ENCODE measurements at places on chromosomes 11 and 22.

- no peak for DNase-seq
Observed at GRCh38 chr11:61147271-61147670, 14.0 kb downstream of the VPS37C start.

GRCh38 chr11:69489031-69489745 is 7.7 kb downstream of the LINC01488 start:
- no peak for DNase-seq

DNA sequence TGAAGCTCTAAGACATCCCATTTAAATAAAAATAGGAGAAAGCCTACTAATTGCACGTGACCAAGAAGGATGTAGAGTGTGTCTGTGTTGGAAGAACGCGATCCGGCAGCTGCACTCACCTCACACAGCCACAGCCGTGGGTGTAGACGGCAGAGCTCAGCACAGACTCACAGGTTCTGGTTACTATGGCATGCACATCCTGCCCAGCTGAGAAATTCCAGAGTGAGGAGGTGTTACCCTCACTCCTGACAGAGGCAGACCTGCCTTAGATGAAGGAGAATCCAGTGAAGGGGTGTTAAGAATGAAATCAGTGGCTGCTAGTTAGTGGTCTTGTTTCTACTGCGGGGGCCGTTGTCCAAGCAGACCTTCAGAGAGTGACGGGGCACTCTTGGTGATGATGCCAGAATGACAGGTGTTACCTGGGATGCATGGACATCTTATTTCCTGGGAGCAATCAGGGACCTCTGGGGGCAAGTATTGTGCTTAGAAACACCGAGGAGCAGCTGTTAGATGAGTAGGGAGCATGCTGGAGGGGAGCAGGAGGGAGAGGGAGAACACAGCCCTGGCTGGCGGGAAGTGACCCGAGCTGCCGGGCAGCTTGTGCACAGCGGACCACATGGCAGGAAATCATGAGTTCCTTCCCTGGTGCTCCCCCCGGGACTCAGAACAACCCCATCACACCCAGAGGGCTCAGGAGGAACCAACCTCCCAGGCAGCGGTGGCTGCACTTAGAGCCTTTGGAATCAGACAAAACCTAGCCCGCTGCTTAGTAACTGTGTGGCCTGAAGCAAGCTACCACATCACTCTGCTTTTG is 12.3 kb downstream of the KCNJ5 start:
- no peak for DNase-seq

GRCh38 chr11:134736251-134736947 is 324.4 kb upstream of the B3GAT1 start:
- no peak for DNase-seq

GRCh38 chr11:70541176-70541575 is 142.8 kb downstream of the CTTN start:
- DNase-seq, result no peak

DNA sequence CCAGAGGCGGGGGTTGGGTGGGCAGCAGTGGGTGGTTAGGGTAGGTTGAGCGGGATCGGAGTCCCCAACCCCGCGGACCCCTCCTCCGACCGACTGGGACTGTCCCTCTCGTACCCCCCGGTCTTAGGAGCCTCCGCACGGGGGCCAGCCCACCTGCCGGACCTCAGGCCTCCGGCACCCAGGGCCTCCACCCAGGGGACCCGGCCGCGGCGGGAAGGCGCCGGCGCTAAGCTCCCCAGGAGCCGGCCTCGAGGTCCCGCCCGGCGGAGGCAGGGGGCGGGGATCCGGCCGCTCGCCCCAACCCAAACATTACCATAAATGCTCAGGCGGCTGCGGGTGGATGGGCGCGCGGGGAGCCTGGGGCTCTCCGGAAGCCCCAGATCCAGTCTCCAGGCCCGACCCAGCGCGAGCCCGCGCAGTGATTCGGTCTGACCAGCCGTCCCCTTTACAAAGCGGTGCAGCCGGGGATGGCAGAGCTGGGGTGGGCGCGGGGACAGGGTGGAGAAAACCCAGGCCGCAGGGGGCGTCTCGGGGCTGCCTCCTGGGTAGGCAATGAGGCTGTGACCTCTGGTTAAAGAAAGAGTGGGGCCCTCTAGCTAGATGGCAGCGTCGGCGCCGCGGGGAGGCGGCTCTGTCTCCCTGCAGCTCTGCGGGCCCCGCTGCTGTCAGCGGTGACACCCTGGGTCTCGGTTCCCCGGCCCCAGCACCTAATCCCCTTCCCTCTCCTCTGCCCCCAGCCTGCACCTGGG is 4.0 kb upstream of the MCAM start:
- no peak for DNase-seq

- no peak for DNase-seq
Observed at GRCh38 chr22:43001271-43002201, 13.4 kb downstream of the PACSIN2 start.

- DNase-seq, result no peak
Observed at GRCh38 chr22:30874431-30875370, 93.9 kb downstream of the MORC2 start.

DNA sequence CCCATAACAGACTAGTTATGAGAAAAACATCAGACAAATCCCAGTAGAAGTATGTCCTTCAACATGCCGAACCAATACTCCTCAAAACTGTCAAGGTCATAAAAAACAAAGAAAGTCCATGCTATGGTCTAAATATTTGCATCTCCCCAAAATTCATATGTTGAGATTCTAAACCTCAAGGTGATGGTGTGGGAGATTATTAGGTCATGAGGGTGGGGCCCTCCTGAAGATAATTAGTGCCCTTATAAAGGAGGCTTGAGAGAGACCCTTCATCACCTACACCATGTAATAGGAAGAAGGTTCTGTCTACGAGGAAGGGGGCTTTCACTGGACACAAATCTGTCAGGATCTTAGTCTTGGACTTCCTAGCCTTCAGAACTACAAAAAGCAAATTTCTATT is 118.6 kb upstream of the GUCY1A2 start:
- no peak for DNase-seq

GRCh38 chr11:119910051-119910450 is 181.1 kb upstream of the NECTIN1 start:
- no peak for DNase-seq

DNA sequence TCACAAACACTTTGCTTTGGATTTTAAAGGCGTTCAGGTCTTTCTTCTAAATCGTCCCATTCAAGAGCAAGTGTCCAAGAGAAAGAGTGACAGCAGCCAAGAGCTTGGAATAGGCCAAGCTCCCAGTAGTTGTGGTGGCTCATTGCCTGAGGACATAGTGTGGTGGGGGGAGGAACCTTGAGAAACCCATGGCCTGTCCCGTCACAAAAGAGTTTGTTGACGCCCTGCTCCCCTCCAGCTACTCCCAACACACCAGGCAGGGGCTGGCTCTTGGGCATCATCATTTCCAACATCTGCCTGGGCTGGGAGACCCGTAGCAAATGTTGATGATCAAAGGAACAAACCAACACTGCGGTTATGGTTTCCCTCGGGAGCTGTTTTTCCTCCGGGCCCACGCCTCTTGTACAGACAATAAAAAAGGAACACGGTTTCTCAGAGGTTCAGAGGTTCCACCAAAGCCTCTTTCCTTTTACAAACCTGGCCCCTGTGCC is 20.8 kb downstream of the FADS3 start:
- no peak for DNase-seq

GRCh38 chr11:134785660-134786284 is 373.7 kb upstream of the B3GAT1 start:
- no peak for DNase-seq

DNA sequence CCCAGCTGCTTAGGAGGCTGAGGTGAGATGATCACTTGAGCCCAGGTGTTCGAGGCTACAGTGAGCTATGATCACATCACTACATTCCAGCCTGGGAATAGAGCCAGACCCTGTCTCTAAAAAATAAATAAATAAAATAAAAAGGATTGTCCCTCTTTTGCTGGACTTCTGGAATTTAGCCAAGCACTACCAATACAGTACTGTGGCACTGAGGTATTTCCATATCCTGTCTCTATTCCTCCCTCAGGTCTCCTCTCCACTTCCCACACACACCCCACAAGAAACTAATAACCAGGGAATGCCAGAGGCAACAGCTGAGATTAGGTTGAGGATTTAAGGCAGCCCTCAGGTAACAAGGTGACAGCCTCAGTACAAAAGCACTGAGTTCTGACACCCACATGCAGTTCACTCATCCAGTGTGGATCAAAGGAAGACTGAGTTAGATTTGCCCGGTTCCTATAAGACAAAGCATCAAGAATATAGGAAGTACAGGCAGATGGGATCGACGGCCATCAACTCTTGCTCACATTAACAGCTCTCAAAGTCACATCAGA is 4.5 kb upstream of the PPP2R1B start:
- no peak for DNase-seq

DNA sequence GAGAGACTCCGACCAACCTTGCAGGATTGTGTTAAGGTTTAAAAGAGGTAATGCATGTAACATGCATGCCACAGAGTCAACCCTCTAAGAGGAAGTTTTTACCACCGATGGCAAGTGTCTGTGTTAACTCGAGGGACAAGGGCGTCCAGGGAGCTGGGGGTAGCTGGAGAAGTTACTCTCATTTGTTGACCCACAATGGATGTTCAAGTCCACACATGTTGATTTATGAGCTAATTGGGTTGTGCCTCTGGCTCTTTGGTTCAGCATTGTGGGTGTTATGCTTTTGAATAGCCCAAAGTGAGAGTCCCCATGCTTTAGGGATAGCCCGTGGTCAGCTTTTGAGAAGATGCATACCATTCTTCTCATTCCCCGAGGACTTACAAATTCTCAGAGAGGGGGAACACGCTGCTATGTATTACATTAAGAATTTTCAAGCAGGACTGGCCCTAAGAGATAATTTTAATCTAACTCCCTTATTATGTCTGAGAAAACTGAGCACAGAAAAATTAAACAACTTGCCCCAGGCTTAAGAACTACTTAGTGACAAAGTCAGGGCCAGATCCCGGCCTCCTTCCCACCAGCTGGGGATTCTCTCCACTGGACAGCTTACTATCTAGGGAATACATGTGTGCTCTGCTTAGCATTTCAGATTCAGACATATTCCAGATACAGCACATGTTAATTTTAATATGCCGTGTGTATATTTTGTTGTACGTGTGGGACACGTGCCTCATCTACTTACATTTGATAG is 5.2 kb upstream of the PLET1 start:
- no peak for DNase-seq

DNA sequence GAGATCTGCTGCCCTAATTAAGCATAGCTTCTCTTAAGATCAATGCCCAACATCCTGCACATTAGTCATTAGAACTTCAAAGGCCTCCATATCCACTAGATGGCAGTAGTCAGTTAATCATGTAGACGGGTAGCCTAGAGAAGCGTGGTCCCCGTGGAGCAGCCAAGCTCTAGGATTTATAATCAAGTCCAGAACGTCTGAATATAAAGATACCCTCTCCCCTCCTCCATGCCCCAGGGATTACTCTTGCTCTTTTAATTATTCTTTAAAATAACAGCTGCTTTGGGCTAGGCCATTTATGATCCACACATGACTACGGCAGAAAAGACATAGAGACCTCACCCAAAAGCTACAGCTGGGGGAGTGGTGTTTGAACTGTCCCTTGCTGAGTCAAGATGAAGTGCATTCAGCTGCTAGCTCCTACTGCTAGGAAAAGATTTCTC is 327.6 kb upstream of the PLET1 start:
- DNase-seq, result peak; percentile 30

DNA sequence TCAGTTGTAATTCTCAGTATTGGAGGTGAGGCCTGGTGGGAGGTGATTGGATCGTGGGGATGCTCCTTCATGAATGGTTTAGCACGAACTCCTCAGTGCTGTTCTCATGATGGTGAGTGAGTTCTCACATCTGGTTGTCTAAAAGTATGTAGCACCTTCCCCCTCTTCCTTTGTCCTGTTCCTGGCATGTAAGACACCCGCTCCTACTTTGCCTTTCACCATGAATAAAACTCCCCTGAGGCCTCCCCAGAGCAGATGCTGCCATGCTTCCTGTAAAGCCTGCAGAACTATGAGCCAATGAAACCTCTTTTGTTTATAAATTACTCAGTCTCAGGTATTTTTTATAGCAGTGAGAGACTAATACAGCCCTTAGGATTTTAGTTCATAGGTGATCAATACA is 191.5 kb downstream of the MAML2 start:
- DNase-seq, result no peak

- DNase-seq, result no peak
Observed at GRCh38 chr11:72739240-72740059, 12.8 kb downstream of the ARAP1 start.

Measured in progenitor cell of endocrine pancreas (in vitro differentiated cells).